Hematopoietic multipotent progenitor cell treated with erythropoietin and hydrocortisone succinate and interleukin-3 and kit ligand, for 17 days (in vitro differentiated cells): ENCODE measurements at places on chromosomes 6 and 20.

- no peak for DNase-seq
These were observed 80.5 kb upstream of the SSTR4 start for GRCh38 chr20:22954661-22955060.

DNA sequence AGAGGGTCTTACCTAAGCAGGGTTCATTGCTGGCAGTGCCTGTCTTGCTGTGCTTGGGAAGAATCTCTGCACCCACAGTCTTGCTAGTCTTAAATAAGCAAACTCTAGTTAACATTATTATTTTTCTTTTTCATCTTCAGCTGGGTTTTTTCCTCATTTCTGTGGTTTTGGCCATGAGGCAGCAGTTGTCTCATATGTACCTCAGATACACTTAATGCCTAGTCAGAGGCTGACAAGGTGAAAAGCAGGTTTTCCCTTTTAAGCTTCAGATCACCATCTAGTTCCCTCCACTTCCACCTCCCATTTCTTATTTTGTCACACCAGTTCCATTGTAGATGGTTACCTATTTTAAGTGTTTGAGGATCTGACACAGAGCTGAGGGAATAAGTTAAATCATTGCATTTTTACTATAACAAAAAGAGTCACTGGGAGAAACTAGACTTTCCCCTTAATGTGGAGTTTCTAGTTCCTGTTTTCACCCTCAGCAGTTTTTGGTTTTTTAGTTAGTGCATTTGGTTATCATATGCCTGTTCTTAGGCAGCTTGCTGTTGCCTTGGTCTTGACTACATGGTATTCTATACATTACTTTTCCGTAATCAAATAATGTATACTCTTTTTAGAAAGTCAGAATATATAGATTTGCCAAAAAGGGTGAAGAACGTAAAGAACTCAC is 46.0 kb downstream of the AFDN start:
- DNase-seq, result no peak

GRCh38 chr6:87670707-87671106 is 31.3 kb downstream of the AKIRIN2 start:
- no peak for DNase-seq

GRCh38 chr20:51321343-51322163 is 221.0 kb downstream of the NFATC2 start:
- DNase-seq, result no peak

DNA sequence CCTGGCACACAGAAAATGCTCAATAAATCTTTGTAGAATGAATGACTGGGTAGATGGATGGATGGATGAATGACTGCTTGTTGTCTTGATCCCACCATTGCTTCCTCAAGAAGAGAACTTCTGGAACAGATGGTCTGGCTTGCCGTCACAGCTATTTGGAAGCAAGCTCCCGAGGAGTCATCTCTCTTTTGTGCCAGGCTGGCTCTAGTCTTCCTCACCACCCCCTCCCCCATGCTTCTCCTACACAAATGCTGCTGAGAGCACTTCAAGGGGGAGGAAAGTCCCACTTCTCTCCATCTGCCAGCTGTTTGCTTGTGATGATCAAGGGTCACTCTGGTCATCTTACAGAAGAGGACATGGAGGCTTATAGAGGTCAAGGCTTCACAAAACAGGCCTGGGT is 11.6 kb upstream of the KCNG1 start:
- no peak for DNase-seq

DNA sequence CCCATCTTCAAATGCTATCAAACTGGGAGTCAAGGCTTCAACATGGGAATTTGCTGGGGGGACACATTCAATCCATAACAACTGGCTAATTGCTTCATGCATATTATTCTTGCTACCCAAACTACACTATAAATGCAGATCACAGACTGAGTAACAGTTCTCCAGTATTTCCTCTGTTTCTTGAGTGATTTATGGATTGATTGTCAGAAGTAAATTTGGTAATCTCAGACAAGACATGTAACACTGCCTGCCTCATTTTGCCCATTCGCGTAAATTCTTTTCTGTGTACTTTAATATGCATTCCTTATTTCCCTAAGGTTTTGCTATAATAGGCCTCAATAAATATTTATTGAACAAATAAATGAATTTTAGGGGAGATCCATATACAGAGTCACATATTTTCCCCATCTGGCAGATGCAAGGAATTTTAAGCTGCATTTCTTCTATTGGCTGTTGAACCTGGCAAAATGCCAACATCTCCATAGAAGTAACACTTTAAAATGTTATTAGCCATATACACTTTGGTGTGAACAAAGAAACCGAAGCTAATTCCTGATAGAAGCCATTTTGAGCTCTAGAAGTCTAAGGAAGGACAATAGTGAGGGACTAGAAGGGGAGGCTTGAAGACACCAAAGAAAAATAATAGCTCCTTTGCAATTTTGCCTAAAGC is 98.2 kb downstream of the QRSL1 start:
- no peak for DNase-seq

DNA sequence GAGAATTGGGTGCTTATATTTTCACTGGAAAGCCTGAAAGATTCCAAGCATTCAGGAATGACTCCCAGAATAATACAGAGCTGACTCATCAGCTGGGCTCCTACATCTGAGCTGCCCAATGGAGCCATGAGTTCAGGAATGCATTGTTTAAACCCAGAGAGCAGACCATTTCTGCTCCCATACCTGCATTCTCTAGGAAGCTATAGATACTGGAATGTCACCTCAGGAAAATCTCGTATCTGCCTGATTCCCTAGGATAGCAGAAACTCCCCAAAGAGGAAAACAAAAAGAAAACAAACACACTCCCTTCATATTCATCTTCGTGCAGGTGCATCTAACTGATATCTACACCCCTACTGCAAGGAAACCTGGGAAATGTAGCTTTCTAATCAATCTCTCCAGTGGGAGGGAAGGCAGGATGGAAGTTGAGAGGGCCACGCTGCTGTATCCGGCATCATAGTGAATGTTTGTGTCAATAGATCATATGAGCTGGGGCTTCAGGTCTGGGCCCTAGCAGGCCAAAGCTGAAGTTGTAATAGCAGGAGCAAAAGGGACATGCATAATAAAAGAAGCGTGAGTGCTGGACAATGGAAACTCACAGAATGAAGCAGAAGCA is 8.2 kb upstream of the SLC2A12 start:
- no peak for DNase-seq

DNA sequence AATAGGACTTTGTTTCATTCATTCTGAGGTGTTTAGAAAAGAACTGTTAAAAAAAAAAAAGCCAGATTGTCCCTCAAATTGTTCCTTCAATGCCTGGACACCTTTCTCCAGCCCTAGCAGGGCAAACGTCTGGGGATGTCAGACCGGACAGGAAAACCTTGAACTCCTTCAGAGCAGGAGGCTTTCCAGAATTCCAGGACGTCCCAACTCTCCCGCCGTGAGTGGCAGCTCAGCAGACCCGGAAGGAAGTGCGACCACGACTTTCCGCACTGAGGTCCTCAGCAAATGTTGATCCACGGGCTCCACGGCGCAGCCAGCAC is 139.1 kb downstream of the DLL1 start:
- DNase-seq, result no peak

DNA sequence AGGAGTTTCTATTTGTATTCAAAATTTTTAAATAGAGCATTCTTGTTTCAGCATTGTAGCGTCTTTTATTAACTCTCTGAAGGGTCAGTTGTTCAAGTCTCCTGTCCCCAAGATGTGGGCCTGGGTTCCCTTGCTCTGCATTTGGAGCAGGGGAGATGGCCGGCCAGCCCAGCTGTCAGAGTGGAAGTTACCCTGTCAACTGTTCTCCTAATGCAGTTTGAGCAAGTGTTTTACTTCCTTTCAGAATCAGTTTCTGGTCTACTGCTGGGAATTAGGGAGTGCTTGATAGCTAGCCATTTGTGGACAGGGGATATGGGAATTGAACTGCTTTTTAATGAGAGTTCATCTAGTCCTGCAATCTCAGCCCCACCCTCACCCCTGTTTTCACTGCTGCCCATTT is 116.6 kb downstream of the QKI start:
- DNase-seq, result no peak

GRCh38 chr6:71287038-71287437 is 1.6 kb upstream of the OGFRL1 start:
- DNase-seq, result no peak

- DNase-seq, result no peak
These were observed 1.2 kb downstream of the CDH4 start for GRCh38 chr20:61253264-61253639.

GRCh38 chr6:142685852-142686506 is 259.0 kb downstream of the HIVEP2 start:
- no peak for DNase-seq

- no peak for DNase-seq
These were observed 20.0 kb downstream of the PHF20 start for GRCh38 chr20:35791821-35792220.

DNA sequence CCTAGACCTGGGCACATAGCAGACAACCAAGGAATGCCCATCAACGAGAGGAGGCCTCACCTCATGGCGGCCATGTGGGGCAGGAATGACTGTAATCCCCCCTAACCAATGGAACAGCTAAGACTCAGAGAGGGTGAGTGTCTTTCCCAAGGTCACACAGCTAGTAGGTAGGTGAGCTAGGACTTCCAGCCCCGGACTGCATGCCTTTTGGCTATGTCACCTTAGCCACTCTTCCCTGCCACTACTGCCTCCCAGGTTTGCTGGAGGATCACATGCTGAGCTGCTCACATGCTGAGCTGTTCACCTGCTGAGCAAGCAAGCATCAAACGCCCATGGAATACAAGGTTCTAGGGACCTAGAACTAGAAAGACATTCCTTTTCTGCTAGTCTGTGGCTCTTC is 188.5 kb upstream of the PMEPA1 start:
- no peak for DNase-seq

GRCh38 chr20:21090111-21090618 is 16.0 kb downstream of the LINC00237 start:
- DNase-seq, result no peak

- no peak for DNase-seq
These were observed 1.2 kb upstream of the FABP7 start for GRCh38 chr6:122778302-122778701.

DNA sequence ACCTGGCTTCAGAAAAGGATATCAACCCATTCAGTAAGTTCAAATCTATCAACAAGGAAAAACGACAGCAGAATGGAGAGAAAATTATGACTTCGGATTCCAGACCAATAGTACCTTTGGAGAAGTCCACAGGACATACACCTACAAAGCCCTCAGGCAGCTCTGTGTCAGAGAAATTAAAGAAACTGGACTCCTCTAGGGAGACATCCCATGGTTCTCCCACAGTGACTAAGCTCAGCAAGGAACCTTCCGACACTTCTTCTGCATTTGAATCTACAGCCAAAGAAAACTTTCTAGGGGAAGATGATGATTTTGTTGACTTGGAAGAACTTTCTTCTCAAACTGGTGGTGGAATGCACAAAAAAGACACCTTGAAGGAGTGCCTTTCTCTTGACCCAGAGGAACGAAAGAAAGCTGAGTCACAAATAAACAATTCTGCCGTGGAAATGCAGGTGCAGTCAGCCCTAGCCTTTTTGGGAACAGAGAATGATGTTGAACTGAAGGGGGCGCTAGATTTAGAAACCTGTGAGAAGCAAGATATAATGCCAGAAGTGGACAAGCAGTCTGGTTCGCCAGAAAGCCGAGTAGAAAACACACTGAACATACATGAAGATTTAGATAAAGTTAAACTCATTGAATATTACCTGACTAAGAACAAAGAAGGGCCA is 67.4 kb upstream of the HINT3 start:
- peak; percentile 76 for DNase-seq

GRCh38 chr6:137846772-137847313 is 20.2 kb upstream of the TNFAIP3 start:
- DNase-seq, result no peak

DNA sequence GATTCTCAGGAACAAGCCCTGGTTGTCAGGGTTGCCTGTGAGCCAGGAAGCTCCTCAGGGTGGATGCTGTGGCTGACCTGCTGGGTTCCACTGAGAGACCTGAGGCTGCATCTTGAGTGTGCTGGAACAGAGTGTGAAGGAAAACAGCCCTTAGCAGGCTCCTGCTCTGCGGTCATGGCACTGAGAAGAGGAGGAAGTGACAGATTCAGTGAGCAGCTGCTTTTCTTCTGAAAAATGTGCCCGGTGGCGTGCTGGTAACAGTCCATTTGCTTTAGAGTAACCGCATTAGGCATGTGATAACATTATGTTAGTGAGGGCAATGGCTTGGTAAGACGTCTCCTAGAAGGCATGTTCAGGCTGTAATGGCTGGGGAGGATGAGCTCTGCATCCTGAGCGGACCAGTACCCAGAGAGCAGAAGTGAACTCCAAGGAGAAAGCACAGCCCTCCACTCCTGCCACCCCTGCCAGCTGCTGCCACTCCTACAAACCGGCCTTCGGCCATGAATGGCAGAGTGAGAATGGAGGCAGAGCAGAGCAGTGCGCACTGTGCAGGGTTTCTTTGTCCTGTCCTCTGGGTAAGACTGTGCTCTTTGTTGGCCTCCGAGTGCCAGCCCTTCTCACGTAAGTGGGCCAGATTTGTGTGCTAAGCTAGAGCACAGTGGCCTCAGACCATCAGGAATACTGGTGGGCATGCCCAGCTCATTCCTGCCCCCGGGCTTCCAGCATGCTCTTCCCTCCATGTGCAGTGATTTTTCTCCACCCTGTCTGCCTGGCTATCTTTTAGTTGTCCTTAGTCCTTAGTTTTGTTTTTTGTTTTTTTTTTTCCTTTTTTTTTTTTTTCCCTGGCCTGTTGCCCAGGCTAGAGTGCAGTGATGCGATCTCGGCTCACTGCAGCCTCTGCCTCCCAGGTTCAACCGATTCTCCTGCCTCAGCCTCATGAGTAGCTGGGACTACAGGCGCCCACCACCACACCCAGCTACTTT is 98.1 kb upstream of the VSTM2L start:
- no peak for DNase-seq

DNA sequence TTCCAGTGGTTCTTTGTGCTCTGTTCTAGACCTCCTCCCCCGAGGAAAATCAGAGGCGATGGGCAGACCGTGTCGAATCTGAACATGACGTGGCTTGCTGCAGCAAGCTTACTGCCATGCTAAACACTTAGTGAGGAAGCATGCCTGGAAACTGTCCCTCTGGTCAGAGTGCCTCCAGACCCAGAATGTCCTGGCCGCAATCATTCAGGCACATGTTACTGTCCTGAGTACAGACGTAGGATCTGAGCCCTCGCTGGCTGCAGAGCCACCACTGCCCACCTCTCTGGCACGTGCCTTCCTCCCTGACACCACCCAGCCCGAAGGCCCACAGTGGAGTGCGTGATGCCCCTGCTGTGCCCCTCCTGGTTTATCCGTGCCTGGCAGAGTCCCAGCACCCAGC is 163.6 kb downstream of the SYNDIG1 start:
- no peak for DNase-seq

GRCh38 chr20:2521369-2522305 is 12.9 kb upstream of the ZNF343 start:
- DNase-seq, result peak; percentile 61

GRCh38 chr6:113221850-113222249 is 635.3 kb upstream of the MARCKS start:
- DNase-seq, result no peak

DNA sequence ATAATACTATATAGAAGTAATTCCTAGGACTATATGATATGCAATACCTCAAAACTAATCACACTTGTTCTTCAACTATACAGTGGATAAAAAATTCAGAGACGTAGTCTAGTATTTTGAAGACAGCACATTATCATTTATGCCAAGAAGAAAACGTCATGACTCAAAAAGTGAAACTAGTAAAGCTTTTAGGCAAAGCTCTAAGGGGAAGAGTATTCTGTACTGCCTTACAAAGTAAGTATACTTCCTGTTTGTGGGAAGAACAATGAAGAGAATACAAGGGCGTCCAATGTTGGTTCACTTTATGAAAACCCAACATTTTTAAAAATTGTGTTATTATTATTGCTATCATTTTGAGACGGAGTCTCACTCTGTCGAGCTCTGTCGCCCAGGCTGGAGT is 27.9 kb downstream of the LOC128125822 start:
- DNase-seq, result no peak
